Muscle of arm (tissue), 14 donors: ENCODE measurements at places on chromosomes 7 and 10.
A peak's percentile ranks its signal among the peaks of the same experiment; 100 is the strongest.

DNA sequence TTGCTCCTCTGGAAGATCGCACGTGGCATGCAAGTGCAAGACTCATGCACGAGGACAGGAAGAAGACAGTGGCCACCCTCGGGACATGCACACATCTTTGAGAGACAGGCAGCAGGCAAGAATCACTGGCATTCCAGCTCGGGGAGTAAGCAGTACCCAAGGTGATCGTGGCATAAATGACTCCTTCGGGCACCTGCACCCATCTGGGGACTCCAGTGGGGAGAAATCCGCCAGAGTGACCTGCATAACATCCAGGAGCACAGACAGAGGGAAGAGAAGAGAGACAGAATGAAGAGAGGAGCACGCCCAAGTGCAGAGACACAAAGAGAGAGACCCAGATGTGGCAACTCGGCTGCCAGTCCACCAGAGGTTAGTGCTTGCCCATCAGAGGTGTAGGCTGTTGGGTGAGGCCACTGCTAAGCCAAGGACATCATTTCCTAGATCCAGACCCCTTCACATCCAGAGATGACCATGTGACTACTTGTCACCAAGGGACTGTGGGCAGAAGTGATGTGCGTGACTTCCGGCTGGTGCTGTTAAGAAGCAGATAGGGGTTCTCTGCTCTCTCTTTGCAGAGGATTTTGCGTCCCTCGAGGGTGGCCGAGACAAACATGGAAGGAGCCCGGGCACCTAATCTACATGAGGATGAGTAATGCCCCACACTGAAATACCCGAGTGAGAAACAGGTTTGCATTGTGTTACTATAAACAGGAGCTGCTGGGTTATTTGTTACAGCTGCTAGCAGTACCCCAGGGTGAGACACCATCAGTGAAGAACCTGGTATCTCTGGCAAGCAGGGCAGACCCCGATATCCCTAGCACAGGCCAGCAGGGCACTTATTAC is 80.6 kb downstream of the VWA2 start:
- no peak for DNase-seq

DNA sequence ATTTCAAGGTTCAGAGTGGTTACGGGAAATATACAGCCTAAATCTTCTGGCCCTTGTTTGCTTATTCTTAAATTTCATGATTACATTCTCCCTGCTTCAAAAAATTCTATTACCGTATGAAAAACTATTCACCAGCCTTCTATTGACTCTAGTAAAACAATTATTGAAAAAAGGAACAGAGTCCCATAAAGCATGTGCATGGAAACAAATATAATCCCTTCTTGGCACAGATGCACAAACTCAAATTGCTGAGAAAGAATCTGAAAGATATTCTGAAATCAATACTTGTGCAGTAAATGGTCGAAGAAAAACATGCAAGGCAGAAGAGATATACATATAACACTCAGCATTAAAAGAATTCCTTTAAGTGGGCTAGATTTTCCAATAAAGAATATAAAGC is 83.6 kb downstream of the LRRN3 start:
- DNase-seq: no peak

GRCh38 chr10:6200440-6200733 is 2.3 kb upstream of the PFKFB3 start:
- no peak for DNase-seq

DNA sequence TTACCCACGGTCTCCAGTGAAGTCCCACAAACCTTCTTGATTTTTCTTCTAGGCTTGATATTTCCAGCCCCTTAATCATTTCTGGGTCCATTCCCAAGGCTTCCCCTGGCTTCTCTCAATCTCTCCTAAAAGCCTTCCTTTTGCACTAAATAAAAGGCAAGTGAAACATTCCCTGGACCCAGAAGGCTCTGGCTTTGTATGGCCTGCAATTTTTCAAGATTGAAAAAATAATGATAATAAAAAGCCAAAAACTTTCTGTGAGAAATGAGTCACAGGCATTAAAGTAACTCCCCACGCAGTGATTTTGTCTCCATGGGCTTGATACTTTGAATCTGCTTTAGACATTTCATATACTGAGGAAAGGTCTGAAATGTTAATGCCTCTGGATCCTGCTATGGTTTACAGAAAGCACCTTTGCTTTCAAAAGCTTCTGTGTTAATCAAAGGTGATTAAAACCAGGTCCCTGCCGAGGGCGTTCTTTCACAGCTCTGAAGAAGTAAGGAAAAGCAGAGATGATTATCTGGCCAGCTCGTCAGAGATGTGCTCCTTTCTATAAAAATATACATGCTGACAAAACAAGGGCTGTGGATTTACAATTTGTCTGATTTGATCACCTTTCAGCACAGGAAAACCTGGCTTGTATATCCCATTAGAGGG is 118.9 kb upstream of the TMEM72 start:
- DNase-seq: no peak

DNA sequence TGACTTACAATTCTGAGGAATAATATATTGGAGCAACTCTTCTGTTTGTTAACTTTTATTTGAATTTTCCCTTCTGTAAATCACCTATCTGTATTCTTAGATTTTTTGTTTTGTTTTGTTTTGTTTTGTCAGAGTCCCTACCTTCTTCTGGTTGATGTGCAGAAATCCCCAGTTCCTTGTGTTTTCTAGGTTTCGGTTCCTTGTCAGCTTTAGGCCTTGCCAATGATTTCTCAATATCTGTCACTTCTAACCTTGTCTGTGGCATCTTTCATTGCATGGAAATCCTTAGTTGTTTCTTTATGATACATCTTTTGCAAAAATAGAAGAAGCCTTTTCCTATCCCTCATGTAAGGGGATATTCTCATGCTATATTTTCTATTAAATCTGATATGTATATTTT is 21.7 kb upstream of the ST8SIA6 start:
- no peak for DNase-seq

- DNase-seq: no peak
Observed at GRCh38 chr10:785089-785860, 95.8 kb upstream of the DIP2C start.

DNA sequence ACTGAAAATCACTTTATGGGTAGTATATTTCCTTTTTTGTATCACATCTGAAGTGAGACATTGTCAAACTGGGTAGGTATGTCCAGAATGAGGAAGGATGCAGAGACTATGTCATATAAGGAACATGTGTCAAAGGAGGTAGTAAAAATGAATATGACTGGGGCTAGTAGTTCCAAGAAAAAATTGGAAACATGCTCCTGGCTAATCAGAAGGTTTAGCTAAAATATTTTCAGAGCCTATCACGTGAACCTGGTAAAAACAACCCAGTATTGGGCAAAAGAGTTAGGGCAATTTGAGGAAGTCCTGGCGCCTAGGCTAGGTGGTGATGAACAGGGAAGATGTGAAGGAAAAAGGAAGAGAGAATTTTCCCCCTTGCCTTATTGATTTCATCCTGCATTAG is 26.4 kb downstream of the ENTPD1 start:
- DNase-seq: no peak

DNA sequence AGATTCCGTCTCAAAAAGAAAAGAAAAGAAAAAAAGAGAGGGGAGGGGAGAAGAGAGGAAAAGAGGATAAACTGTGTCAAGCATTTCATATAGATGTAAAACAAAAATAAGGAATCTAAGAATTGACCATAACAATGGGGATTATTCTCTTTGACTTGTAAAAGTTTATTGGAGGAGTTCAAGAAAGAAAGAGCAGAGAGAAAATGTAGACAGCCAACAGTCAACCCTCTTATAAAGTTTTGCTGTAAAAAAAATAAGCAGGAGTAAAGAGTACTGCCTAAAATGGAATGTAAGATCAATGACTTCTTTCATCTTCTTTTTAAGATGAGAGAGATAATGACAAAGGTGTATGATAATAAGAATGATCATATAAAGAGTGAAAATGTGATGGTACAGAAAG is 87.9 kb downstream of the SNX13 start:
- DNase-seq: no peak

GRCh38 chr7:41612386-41612785 is 90.5 kb downstream of the INHBA start:
- no peak for DNase-seq

- no peak for DNase-seq
Observed at GRCh38 chr10:59750155-59750945, 2.9 kb downstream of the MRLN start.

- DNase-seq: peak; percentile 18
Observed at GRCh38 chr10:23540401-23541030, 101.6 kb downstream of the OTUD1 start.

DNA sequence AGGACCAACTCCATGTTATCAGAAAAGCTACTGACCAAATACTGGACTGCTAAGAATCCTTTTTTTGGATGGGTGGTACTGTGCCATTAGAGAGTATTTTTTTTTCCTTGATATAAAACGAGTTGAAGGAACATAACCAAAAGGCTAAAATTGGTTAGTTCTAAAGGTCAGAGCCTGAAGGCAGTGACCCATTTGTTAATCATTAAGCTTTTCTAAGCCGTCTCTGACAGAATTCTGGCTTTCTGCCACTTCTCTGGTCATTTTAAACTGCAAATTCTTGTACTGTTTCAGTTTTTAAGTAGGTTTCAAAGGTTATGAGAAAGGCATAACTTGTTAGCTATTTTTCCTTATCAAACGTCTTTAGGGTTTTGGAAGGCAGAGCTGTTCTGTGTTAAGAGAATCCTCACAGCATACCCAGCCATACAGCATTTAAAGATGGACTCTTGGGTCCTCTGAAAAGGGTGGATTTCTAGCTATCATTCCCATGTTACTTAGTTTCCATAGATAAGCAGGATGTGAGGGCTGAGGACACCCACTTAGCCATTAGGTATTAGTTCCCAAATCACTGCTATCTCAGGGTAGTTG is 196.8 kb downstream of the RNLS start:
- no peak for DNase-seq

GRCh38 chr7:15915686-15916293 is 229.3 kb upstream of the MEOX2 start:
- DNase-seq: no peak

DNA sequence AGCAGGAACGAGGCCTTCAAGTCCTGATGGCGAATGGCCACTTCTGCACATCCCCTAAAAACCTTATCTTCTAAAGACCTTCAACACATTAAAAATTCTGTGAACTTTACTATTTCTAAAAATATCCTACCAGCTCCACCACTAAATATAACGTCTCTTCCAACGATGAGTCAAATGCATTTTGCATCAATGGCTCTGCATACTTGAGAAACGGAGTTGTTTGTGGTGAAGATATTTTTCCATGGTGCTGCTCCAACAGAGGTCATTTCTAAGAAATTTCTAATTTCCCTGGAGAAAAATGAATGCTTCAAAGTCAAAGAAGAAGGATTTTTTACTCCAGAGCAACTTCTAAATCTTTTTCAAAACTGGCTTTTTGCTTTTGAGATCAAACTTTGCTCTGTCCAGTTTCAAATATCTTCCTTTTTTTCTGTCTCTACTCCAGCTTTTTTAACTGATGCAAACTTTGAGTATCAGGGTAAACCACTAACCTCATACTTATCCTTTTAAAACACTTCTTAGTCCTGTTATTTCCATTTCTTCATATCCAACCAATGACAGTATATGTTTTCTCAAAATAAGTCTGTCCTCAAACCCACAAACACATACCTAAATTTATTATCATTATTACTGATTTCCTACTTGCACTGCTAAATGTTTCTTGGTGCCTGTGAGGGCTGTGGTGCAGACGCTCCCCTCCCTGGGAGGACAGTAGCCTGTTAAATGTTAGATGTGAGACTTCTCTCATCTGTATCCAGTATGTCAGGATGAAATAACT is 258.1 kb downstream of the KLF6 start:
- DNase-seq: peak; percentile 81

DNA sequence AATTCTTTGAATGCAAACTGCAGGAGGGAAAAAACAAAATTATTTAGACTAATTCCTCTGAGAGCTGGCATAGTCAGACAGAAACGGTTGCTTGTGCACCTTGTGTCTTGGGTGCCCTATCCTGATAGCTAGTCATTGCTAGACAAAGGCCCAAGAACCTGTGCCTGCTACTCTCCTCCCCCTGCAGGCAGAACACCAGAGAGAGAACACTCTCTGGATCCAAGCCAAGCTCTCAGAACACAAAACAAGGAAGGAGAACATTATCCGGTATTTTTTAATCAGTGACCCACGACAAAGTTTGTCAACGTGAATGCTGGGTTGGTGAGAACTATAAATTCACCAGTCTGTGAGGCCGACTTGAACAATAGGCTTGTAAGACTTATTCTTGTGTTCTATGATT is 18.8 kb upstream of the PPP1R9A start:
- no peak for DNase-seq

DNA sequence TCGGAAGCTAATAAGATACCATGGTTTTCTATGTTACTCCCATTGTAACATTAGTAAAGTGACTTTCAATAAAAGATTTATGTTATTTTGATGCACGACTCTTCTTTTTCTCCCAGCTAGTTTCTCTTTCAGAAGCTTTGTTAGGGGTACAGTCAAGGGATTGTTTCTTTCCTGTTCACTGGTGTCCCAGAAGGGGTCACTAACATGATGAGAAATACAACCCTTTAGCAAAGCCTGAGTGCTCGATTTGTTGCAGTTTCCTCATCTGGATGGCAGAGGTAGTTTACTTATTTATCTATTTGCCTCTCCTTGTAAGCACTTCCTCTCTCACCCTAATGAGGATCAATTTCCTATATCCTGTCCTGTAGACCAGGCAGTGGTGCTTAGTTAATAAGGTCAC is 17.0 kb downstream of the SRI start:
- no peak for DNase-seq

DNA sequence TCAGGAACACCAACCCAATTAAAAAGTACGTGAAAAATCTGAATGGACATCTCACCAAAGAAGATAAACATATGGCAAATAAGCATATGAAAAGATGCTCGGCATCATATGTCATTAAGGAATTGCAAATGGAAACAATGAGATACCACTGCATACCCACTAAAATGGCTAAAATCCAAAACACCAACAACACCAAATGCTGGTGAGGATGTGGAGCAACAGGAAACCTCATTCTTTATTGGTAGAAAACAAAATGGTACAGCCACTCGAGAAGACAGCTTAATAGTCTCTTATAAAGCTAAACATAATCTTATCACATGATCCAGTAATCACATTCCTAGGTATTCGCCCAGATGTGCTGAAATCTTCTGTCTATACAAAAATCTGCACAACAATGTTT is 13.1 kb downstream of the RSU1 start:
- DNase-seq: no peak

- no peak for DNase-seq
Observed at GRCh38 chr10:123073187-123073586, 62.6 kb upstream of the HMX3 start.

GRCh38 chr10:132204781-132205473 is 18.2 kb downstream of the DPYSL4 start:
- DNase-seq: no peak

DNA sequence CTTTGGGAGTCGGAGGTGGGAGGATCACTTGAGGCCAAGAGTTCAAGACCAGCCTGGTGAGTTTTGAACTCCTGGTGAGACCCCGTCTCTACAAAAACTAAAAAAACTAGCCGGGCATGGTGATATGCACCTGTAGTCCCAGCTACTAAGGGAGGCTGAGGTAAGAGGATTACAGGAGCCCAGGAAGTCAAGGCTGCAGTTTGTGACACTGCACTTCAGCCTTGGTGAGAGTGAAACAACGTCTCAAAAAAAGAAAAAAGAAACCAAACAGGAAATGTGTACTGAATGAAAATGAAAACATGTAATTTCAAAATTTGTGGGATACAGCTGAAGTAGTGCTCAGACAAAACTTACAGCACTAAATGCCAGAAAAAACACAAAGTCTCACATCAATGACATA is 7.6 kb downstream of the ARHGAP12 start:
- no peak for DNase-seq
